ENCODE measurements at places on chromosomes 2 and 18. TPM values are rescaled to one million over a fixed set of nuclear protein-coding genes. Genes with fewer than 3 reads are reported as not detected.

The CPLX4 gene
- not detected for total RNA-seq

GRCh38 chr2:102235042-102235473 is 48.2 kb downstream of the IL1RL2 start:
- no peak for DNase-seq

DNA sequence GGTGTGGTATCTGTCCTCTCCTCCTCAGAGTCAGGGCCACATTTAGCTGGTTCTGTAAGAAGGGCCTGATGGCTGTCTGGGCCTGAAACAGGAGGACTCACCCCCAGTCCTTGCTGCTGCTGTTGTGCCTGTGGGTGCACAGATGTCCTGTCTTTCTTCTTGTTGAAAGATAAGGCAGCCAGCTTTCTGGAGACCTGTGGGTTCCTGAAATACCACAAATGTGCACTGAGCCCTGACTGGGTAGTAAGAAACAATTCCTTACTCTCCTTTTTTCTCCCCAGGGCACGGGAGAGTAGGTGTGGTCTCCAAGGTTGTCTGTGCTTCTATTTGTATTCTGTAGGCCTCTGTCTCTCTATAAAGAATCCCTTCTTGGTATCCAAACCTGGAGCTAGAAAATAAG is 96.2 kb upstream of the DLX2 start:
- no peak for DNase-seq

- DNase-seq, result no peak
Observed at GRCh38 chr2:120519469-120519868, 173.5 kb downstream of the INHBB start.

Measured in thoracic aorta (tissue), 2 donors.